ENCODE measurements at places on chromosomes 5 and 9. TPM values are rescaled to one million over a fixed set of nuclear protein-coding genes. Genes with fewer than 3 reads are reported as not detected.

Gene C7
- 240 TPM for total RNA-seq

Gene F2RL1
- total RNA-seq = 13.1 TPM

DNA sequence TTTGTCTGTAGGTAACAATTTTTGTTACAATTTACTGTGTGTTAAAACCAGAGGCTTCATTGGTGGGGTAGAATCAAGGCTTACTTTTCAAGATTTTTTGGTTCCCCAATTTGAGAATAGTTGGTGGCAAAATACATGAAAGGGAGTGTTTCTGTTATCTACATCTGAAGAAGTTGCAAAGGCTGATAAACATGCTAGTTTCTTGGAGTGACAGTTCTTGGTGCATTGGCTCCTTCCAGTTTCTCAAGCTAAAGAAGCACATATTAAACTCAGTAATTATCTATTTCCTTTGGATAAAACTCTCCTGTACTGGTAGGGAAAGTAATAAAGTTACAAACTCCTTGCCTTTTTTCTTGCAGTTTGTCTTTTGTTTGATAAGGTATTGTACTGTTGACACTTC, 5.9 kb downstream of the MACIR start:
- H3K27me3 ChIP-seq = no peaks in the 10 kb centered on the region
- H3K36me3 ChIP-seq = no peaks in the 10 kb centered on the region
- H3K4me1 ChIP-seq = peaks cover 31% of the 10 kb centered on the region
- no peak overlapping the region for H3K4me3 ChIP-seq

- no peaks in the 10 kb centered on the region for H3K27me3 ChIP-seq
- H3K4me3 ChIP-seq = no peak overlapping the region
These were observed 315.4 kb downstream of the CTNND2 start for GRCh38 chr5:11588803-11589202.

- no peaks in the 10 kb centered on the region for H3K27me3 ChIP-seq
- H3K27ac ChIP-seq = no peak overlapping the region
- no peaks in the 10 kb centered on the region for H3K36me3 ChIP-seq
- DNase-seq = no peak
- no peak overlapping the region for H3K4me3 ChIP-seq
These were observed 418.7 kb upstream of the WWC1 start for GRCh38 chr5:167872791-167873190.

DNA sequence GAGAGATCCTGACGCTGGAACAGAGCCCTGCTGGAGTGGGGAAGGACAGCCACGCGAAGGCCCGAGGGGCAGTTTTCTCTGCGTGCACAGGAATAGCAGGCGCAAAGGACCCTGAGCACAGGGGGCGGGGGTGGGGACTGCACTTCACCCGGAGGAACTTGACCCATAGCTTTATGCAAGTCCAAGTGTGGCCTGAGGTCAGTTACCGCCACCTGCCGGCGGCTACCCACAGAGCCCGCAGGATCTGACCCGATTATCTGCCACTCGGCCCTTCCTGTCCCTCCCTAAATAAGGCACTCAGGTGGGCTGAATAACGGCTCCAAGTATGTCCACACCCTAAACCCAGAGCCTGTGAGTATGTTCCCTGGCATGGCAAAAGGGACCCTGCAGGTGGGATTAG, 65.4 kb upstream of the FCN1 start:
- no peak overlapping the region for H3K27ac ChIP-seq
- H3K36me3 ChIP-seq = no peaks in the 10 kb centered on the region
- no peak for DNase-seq
- H3K4me1 ChIP-seq = peaks cover 6% of the 10 kb centered on the region

Gene CARD9
- total RNA-seq = 1.5 TPM

DNA sequence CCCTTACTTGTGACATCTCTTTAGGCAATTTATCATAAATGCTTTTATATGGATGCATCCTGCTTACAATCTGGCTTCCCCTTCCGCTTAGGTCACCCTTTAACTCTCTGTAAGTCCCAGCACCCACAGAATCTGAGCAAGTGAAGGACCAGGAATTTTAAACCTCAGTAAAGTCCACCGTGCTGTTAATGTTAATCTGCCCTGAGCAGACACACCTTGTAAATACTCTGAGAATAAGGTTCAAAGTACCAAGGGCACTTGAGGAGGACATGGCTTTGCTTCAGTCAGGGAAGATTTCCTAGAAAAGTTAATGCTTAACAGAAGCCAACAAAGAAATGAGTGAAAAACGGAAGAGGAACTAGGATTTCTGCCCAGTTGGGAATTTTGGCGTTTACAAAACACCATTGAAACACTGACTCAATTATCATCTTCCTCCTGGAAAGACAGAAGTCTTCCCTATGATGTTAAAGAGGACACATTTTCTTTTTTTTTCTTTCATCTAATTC, 26.4 kb upstream of the TTC39B start:
- DNase-seq = no peak
- H3K27ac ChIP-seq = no peak overlapping the region
- H3K36me3 ChIP-seq = no peaks in the 10 kb centered on the region
- H3K4me3 ChIP-seq = no peak overlapping the region
- H3K4me1 ChIP-seq = no peaks in the 10 kb centered on the region

DNA sequence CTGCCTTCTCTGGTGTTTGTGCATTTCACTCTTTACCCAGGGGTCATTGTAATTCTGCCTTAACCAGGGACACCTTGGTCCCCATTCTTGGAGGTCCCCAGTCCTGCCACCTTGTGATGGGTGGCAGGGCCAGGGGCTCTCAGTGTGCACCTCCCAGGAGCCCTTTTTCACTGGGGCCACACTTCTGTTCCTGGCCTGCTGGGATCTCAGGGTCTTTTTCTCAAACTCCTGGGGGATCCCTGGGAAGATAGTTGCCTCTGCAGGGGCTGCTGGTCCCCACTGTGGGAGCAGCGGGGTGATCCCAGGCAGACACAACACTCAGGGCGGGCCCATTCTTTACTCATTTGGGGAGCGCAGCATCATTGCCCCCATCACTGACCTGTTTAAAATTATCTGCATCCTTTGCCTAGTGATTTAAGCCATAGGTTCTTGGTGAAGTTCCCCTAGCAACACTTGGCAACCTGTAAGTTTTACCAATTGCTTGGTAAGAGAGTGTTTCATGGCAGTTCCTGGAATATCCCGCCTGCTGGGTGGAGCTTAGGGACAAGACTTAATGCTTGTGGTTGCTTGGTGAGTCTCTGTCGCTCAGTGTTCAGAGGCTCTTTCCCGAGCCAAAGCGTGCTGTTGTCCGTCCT, 15.7 kb downstream of the PHF2 start:
- no peak for DNase-seq
- H3K27ac ChIP-seq = no peak overlapping the region
- peaks cover 49% of the 10 kb centered on the region for H3K4me1 ChIP-seq
- no peaks in the 10 kb centered on the region for H3K27me3 ChIP-seq
- H3K36me3 ChIP-seq = no peaks in the 10 kb centered on the region

Gene ARL14EPL
- not detected for total RNA-seq

Gene CMYA5
- 24.5 TPM for total RNA-seq

DNA sequence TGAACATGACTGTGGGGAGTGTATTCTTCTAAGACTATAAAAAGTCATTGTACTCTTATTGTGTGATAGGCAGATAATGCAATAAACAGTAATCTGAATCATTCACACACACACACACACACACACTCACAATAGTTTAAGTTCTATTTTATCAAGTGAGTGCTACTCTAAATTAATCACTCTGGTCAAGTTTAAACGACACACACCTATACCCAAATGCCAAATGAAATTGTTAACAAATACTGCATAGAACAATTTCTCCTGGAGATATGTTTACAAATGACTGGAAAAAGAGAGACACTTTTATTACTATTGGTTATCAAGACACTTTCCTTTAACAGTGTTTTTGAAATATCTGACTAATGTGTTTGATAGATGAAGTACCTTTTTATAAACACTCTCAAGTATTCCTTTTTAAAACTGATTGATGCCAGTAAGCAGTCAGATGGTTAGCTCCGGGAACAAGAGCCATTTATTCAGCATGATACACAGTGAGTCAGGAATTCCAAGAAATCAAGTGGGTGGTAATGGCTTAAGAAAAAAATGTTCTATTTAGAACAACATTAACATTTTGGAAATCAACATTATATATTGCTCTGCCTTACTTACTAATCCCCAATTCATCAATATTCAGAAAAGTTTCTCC, 521.6 kb upstream of the ST8SIA4 start:
- peak overlapping the region; percentile 88 for H3K27ac ChIP-seq
- H3K4me1 ChIP-seq = peaks cover 23% of the 10 kb centered on the region
- DNase-seq = peak; percentile 6
- no peaks in the 10 kb centered on the region for H3K36me3 ChIP-seq

Gene CDH6
- total RNA-seq = 3.0 TPM

DNA sequence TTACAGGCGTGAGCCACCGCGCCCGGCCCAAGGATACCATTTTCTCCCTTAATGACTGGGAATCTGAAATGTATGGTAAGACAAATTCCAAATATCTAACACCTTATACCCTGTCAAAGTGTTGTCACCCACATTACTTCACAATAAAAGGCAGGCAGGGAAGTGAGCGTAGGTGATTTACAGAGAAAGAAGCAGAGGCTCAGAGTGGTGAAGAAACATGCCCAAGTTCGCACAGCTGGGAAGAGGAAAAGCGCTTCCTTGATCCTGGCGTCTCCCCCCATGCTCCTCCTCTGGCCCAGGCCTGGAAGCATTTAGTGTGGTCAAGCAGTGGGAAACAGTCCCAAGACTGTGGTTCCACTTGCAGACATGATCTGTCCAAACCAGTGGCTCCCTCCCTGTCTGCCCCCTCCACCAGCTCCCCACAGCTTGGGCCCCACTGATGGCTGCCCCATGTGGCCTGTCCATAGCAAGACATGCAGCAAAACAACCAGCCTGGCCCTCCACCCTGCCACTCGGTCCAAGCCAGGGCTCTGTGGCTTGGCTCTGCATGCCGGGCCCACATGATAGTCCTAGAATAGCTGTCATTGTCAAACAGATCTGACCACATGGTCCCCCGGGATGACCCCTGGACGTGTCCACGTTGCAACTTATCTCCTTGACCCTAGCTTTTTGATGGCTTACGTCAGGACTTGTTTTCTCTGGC, 107.2 kb downstream of the TTLL11 start:
- no peaks in the 10 kb centered on the region for H3K36me3 ChIP-seq
- peaks cover 46% of the 10 kb centered on the region for H3K4me1 ChIP-seq
- no peak overlapping the region for H3K4me3 ChIP-seq

Gene MLANA
- total RNA-seq = not detected

- H3K27me3 ChIP-seq = no peaks in the 10 kb centered on the region
- H3K4me1 ChIP-seq = peaks cover 26% of the 10 kb centered on the region
These were observed 35.1 kb downstream of the EXOSC2 start for GRCh38 chr9:130728721-130729120.

DNA sequence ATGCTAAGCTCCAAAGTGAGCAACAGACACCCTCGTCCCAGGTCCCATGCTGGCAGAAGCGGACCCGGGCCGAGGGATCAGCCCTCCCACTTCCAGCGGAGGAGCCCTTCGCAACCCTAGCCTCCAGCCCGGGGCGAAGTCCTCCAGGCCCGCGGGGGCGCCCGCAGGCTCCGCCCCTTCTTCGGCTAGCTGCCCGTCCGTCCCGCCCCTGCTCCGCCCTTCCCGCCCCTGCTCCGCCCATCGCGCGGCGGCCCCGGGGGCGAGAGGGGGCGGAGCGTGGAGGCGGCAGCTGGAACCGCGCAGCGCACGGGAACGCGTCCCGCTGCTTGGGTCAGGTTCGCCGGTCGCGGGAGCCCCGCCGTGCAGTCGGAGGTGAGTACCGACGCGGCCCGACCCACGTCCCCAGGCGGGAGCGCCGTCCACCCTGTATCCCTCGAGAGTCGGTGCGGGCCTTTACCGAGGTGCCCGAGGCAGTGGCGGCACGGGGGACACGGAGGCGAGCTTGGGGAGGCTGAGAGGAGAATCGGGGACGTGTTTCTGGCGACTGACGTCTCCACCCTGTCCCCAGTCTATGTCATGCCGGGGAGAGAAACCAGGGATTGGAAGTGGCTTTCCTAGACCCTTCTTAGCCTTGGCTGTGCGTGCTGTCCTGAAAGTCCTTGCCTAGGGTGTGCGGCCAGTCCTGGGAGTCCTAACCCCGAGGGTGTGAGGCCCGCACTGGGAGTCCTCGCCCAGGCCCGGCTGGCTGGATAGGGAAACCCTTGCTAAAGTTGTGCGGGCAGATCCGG, at the start of gene ACO1:
ACO1 (plus strand) TSS at position 280 of the 788 bp plus-strand sequence. CDS start 20,864 bp downstream, outside the sequence.
- DNase-seq = peak; percentile 92
- peak within 1 kb of the TSS; percentile 52 for H3K4me3 ChIP-seq
- peak within 1 kb of the TSS; percentile 70 for H3K27ac ChIP-seq

GRCh38 chr5:162174358-162174974, 106.9 kb downstream of the GABRG2 start:
- H3K27ac ChIP-seq = no peak overlapping the region
- no peak for DNase-seq
- H3K4me3 ChIP-seq = no peak overlapping the region

- no peak for DNase-seq
- peak overlapping the region; percentile 43 for H3K27ac ChIP-seq
- no peaks in the 10 kb centered on the region for H3K36me3 ChIP-seq
- no peaks in the 10 kb centered on the region for H3K4me1 ChIP-seq
These were observed 191.3 kb downstream of the RGS3 start for GRCh38 chr9:113654605-113655428.

Gene MEIKIN
- total RNA-seq = not detected

- no peak overlapping the region for H3K27ac ChIP-seq
- no peak overlapping the region for H3K4me3 ChIP-seq
- peaks cover 5% of the 10 kb centered on the region for H3K4me1 ChIP-seq
- DNase-seq = no peak
These were observed 3.3 kb downstream of the PPIC start for GRCh38 chr5:123033157-123033671.

Gene PDCD1LG2
- total RNA-seq = 2.6 TPM

- no peaks in the 10 kb centered on the region for H3K36me3 ChIP-seq
- H3K4me1 ChIP-seq = peaks cover 5% of the 10 kb centered on the region
- no peak for DNase-seq
- H3K27ac ChIP-seq = no peak overlapping the region
- no peaks in the 10 kb centered on the region for H3K27me3 ChIP-seq
- no peak overlapping the region for H3K4me3 ChIP-seq
These were observed 500.1 kb downstream of the ENC1 start for GRCh38 chr5:74140409-74140808.

DNA sequence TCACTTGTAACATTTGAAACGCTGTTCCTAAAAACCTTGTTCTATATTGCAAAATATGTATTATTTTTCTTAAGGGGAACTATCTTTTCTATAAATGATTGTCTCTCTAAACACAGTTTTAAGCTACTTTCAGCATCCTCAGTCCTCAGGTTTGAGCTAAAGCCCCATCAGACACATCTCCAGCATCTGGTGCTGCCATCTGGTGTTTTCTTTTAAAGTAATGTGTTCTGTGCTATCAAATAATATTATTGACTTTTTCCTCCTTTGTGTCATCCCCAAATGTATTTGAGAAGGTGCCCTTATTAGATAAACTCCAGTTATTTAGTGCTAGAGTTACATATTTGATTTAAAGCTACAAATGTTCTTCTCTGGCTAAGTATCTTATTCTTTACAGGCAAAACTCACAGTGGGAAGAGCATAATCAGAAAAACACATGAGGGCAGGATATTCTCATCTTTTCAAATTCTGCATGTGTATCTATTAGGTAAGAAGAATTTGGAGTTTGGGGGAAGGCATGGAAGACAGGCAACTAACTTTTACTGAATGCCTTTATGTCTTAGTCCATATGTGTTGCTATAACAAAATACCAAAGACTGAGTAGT, 27.5 kb downstream of the ZNF474 start:
- H3K4me1 ChIP-seq = peaks cover 26% of the 10 kb centered on the region
- H3K27ac ChIP-seq = no peak overlapping the region
- no peak overlapping the region for H3K4me3 ChIP-seq
- H3K27me3 ChIP-seq = no peaks in the 10 kb centered on the region

Gene FOXD4
- total RNA-seq = 0.54 TPM
